ENCODE measurements at places on chromosomes 12 and 14.

DNA sequence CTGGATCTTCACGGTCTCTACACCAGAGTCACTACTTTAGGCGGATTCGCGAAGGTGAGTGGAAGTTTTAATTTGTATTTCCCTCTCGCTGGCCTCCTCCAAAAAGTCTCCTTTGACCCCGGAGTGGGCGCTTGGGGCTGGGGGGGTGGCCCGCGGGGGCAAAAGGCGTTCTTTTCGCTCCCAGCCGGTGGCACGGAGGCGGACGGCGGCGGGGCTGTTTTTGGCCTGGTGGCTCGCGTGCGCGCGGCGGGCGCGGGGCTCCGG, 510 bp downstream of the ARID2 start:
- peak; percentile 27 for DNase-seq

DNA sequence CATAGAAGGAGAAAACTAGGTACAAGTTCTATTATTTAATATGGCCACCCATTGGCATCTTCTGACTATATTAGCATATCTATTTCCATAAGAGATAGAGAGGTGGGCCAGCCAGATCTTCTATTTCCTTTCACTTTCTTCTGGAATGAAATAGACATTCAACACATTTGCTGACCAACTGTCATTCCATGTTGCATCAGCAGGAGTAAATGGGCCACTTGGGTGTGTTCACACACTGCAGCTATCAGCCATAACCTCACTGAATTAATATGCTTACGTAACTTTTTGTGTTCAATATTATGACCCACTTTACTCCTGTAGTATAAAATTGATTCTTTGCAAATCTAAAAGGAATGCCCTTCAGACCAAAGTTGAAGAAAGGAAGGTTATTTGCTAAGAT, 106.2 kb upstream of the LGR5 start:
- DNase-seq, result no peak

DNA sequence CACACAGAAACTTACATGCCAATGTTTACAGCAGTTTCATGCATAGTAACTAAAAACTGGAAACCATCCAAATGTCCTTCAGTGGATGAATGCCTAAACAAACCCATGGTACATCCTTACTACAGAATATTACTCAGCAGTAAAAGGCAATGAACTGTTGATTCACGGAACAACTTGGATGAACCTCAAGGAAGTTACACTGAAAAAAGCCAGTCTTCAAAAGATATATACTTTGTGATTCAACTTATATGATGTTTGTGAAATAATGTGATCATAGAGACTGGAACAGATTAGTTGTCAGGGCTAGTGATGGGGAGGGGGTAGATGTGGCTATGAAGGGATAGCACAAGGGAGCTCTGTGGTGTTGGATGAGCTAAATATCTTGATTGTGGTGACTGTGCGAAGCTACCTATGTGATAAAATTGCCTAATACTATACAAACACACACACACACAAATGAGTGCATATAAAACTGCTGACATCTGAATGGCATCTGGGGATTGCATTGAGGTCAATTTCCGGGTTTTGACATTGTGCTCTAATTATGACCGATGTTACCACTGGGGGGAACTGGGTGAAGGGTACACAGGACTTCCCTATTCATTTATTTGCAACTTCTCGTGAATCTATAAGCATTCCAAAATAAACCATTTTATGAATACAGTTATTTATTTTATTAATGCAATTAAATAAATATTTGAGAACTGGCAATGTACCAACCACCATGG, 94.3 kb downstream of the RIN3 start:
- DNase-seq, result no peak

- DNase-seq, result no peak
These were observed 200.2 kb downstream of the TRHDE start for GRCh38 chr12:72472350-72472749.

DNA sequence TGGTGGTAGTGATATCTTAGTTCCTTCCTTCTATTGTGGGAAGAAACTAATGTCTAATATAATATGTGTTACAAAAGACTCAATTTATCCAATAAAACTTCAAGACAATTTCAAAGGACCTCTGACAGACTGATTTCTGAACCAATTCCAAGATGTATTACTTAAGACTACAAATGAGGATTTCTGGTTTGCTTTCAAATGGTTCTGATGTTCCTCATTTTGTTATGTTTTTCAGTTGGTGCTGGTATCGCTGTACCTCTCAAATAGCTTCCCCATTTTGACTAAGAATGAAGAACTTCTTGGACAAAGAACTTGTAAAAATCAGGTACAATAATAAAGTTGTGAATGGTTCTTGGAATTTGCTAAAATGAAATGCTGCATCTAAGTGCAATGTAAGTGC, 19.4 kb upstream of the MBIP start:
- no peak for DNase-seq

GRCh38 chr12:119996417-119996816, 7.4 kb downstream of the BICDL1 start:
- DNase-seq, result no peak

GRCh38 chr12:75995691-75996090, 35.9 kb downstream of the PHLDA1 start:
- no peak for DNase-seq

- no peak for DNase-seq
These were observed 58.1 kb upstream of the RMST start for GRCh38 chr12:97404543-97404942.

DNA sequence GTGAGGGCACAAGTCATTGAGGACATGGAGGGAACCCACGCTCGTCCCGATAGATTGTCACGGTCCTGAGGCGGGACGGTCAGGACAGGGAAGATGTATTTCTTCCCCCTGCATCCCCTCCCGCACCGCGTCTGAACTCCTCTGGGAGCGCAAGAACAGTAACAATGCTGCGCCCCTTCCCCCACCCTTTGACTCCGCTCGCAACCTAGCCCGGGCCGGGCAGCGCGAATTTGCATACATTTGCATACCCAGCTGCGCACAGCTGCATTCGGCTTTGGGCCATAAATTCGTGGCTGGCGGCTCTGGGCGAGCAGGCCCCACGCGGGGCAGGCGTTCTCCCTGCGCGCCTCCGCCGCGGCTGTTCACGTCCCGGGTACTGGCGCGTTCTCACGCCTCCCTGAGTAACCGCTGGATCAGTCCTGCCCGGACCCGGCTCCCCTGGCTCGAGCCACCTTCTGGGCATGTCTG, 29.0 kb upstream of the SMUG1 start:
- no peak for DNase-seq

DNA sequence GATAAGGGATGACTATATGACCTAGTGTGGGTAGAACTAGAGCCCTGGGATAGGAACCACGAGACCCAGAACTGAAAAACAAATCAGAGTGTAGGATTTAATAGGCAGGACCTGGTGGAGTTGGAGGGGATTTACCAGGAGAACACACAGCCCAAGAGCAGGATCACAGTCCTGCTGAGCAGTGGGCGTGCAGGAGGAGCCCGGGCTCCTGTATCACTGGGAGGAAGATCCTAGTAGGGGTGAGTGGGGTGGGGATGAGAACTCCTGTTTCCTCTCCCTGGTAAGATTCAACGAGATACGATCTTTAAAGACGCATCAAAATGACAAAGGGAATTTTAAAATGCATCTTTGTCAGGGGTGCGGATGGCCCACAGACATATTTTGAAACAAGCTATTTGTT, 220.1 kb downstream of the GALC start:
- DNase-seq, result no peak

DNA sequence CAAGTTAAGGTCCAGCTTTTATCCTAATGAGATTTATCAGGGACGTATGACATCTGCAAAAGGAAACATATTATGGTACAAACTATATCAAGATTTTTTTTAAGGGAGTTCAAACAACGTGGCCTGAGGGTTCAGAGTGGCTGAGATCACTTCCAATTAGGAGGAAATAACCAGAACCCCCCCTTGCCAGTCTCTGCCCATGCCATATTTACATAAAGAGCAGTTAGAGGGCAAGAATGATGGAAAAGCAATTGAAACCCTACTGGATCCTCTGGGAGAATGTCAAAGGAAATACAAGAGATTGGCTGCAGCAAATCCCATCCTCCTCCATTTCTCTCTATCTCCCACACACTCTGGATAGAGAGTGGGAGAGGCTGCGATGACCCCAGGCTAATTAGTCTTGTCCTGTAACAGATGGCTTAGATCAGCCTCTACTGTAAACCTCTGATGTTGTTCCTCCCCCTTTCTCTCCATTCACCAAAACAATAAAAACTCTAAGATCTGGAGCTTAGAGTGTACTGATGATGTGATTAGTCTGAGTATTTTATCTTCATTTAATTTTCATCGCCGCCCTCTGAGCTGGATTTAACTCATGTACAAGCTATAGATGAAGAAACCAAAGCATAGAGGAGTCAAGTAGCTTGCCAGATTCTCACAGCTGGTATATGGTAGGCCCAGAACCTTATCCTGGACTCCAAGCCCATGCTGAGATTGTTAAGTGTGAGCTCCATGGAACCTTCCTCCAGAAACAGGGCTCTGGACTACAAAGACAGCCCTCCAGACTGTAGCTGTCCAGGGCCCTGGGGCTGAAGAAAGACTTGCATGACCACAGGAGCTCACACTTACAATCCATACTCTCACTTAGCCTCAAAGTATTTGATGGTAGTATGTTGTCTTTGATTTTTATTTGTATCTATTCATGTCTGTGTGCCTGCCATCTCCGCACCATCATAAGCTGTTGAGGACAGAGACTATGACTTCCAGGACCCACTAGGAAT, 54.1 kb upstream of the GNG2 start:
- DNase-seq, result no peak

- DNase-seq, result no peak
These were observed 52.8 kb upstream of the SLC2A13 start for GRCh38 chr12:40158592-40159111.

GRCh38 chr12:66552716-66553115, 126.2 kb downstream of the GRIP1 start:
- DNase-seq, result no peak

DNA sequence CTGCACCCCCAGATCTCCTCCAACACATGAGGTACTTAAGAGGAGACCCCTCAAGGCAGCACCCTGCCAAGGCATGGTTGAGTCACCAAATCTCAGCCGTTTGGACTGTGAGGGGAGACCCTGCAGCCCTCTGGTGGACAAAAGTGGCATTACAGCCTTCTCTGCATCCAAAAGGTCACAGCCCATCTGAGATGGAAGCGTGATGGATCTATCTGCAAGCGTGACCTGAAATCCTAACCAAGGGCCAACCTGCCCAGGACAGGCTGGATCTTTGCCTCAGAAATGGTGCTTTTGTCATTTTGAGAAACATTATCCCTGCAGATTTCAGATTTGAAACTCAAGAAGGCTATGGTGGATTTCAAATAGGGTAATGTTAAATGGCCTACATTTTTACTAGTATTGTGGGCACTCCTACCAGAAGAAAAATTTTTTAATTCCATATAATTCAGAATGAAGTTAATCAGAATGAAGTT, 23.7 kb upstream of the DHRS4 start:
- DNase-seq, result peak; percentile 87

GRCh38 chr14:99001241-99001640, 270.8 kb downstream of the BCL11B start:
- no peak for DNase-seq

- DNase-seq, result no peak
These were observed 8.5 kb upstream of the KRT75 start for GRCh38 chr12:52442600-52443061.

DNA sequence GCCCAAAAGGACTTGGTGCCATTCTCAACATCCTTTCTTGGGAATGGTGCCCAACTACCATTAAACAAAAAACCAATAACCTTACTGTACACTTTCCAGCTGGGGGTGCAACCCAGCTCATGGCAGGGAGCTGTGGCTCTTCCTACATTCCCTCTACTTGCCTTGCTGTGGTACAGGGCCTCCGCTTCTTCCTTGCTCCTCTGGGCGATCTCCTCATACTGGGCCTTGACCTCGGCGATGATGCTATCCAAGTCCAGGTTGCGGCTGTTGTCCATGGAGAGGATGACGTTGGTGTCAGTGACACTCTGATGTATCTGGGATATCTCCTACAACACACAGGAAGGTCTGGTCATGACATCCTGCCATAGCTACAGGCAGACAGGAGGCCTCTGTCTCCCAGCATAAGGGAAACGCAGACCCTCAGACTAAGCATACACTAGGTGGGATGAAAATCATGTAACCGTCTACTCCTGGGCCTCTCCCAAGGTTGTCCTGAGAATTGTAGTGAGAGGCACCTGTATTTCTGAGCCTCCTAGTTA, 3.9 kb downstream of the KRT2 start:
- no peak for DNase-seq

GRCh38 chr14:73724696-73725095, 10.5 kb upstream of the PNMA1 start:
- no peak for DNase-seq

DNA sequence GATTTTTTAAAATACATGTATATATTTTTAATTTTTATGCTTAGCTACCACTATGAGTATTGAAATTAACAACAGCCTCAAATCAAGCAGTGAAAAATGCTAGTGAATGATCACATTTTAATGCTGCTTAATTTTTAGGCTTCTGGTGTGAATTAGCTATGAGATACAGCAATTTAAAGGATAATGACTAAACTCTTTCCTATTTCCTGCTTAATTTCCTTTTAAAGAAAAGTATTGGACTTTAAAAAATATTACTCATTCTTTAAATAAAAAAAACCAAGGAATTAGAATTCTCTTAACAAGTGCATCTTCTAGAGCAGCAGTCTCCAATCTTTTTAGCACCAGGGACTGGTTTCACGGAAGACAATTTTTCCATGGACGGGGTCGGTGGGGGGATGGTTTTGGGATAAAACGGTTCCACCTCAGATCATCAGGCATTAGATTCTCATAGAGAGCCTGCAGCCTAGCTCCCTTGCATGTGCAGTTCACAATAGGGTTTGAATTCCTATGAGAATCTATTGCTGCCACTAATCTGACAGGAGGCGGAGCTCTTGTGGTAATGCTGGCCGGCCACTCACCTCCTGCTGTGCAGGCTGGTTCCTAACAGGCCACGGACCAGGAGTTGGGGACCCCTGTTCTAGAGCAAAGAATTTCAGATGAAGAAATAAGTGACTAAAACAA, 18.6 kb upstream of the NTN4 start:
- DNase-seq, result no peak

DNA sequence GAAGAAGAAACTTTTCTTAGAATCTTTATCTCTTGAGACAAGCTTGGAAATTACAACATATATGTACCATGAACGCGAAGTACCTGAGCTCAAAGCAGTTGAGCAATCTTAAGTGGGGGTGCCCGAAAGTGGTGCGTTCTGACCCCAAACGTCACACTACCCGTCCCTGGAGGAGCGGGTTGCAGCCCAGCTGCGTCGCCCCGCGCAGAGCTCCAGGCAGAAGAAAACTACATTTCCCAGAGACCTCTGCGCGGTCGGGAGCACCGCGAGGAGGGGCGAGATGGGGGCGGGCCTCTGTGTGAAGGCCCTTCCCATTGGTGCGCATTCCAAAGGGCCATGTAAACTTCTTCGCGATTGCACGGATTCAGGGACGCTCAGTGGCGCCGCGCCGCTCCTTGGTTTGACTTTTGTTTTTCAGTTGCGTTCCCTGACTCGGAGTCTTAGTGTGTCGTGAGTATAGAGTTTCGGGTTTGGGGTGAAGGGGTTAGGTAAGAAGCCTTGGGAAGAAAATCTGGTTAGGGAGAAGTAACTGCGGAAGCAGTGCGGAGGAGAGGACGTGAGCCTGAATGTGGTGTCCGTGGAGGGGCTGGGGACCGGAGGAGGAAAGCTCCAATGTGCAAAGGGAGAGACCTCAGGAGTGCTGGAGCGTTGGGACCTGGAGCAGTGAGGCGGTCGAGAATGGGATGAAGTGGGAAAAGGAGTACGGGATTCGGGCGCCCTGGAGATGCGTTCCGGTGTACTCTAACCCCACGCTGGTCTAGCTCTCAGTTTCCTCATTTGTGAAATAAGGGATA, at the start of gene CCDC77:
Gene CCDC77, plus strand, starts transcription at position 410 of the 794 bp plus-strand sequence. CDS start 7,740 bp downstream, outside the sequence.
- peak; percentile 91 for DNase-seq

- no peak for DNase-seq
These were observed 42.1 kb downstream of the FOXN3 start for GRCh38 chr14:89374908-89375307.
